ENCODE measurements at places on chromosomes 7 and 10.

DNA sequence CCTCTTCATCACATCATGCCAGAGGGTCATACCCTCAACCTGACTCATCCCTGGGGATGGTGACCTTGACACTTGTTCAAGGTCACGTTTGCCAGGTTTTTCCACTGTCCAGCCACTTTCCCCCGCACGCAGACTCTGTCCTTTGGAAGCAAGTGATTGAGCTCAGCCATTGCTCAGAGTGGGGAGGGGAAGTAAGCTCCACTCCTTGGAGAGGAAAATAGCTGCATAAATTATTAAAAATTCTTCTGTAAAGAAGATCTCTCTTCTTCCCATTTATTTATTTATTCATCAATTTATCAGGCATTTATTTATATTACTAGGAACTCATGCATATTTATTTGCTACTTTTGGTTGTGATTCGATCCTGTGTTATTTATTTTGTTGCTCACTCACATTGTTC is 88.0 kb downstream of the GLRX3 start:
- DNase-seq = no peak

DNA sequence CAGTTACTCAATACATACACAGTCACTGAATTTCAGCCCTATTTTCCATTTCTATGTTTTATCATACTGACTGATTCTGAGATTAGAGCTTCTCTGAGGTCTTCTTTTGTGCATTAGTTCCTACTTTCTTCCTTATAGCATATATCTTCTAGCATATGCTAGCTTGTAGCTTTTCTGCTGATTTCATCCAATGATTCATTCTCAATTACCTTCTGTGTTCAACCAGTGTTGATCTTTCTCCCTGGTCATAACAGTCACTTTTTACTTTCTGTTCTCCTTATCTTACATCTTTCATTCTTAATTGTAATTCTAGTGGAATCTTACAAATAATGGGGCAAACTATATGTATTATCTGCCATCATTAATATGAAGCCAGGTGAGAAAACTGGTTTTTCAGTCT is 159.5 kb upstream of the HGF start:
- no peak for DNase-seq

DNA sequence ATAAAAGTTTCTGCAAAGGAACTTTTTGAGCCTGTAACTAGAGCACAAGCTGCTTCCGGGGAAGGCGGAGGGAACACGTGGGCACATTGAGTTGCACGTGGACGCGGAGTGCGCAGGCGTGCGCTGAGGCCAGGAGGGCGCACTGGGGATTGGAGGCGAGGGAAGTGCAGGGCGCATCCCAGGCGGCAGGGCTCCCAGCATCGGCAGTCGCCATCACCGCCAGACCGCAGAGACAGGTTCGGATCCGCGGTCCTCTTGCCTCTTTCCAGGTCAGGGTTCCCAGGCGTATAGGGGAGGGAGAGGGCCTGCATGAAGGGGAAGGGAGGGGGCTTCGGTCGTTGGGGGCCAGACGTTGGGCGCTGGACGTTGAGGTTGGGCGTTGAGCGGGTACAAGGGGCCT is at the start of gene TDRD1:
TSS of gene TDRD1 (plus strand) at position 206 of the 400 bp plus-strand sequence. CDS start 8,479 bp downstream, outside the sequence.
- no peak for DNase-seq

DNA sequence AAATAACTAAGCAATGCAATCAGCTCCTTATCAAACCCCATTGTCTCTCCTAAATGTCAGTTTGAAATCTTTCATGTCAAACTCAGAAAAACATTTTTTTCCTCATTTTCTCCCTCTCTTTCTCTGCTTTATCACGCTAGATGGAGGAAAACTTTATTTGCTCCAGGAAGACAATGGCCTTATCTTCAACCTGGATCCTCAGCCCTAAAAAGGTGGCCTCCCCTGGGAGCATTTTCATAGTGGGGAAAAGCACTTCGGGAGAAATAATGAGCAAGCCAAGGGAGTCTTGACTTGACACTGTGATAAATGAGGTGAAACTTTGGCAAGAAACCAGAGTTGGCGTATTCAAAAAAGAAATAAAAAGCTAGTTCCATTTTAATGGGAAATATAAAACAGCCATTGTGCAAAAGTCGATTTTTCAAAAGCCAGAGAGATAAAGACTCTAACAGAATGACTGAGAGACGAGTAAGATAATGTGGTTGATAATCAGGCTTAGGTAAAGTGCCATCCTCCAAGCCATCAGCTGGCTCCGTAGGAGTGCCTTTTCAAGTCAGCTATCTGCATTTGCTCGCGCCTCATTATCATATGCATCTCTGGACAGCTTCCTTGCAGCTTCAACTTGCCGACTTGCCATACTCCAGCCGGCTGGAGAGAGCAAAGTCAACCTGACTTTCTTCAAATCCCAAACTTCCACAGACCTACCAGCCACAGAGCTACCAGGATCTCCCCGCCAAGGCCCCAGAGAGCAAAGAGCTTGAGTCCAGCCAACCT is 19.9 kb downstream of the HABP2 start:
- no peak for DNase-seq

DNA sequence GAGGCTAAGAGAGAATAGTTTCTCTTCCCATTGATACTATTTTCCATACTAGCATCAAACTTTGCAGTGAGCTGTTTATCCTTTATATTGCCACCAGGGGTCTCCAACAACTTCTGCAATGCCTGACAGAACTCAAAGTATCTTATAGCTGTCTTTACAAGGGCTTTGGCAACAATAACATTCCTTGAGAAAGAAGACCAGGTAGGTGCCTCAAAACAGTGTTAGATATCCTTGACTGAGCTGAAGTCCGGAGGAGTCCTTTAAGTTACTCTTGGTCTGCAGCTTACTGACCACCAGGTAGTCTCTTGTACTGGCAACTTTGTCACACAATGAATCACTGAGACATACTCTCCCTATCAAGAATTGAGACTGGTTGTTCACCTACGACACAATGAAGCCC is 30.0 kb upstream of the TES start:
- DNase-seq = no peak

GRCh38 chr10:130206216-130206737 is 70.1 kb downstream of the GLRX3 start:
- DNase-seq = no peak

DNA sequence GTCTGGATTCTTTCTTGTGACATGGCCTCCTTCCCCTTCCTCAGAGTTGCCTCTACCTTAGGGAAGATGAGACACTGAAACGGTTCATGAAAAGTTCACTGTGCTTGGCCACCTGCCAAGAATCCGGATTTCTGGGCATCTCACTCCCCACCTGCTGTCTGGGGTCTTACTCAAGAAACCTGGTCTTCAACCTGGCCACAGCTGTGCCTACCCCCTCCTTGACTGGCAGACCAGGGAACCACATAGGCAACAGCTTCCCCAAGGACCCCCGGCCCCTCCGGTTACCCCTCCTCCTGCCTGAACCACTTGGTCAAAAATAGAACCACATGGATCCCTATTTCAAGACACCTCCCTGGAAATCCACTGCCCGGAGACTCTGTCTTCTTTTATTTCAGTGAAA is 58.7 kb upstream of the NANOS1 start:
- no peak for DNase-seq

DNA sequence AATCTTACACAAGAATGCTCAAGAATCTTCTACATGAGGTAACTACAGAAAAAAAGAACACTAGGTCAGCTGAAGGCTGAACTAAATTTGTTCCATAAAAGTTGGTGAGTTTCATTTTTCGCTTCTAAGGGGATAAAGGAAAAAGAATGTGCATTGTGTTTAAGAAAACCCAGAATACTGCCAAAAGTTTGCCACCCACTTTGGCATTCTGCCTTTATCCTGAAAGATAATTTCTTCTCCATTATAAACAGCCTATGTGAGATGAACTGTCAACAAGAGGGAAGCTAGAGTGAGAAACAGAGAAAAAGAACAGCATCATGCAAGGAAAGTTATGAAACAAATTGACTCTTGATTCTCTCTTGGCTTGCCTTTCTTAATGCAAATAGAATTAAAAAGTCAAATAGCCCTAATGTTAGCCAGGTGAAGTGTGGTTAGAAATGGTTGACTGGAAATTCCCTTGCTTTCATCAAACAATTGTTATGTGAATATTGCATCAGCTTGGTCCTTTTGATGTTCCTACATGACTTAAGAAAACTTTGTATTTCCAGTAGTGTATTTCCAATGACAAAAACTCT is 25.8 kb downstream of the STEAP1 start:
- DNase-seq = no peak

DNA sequence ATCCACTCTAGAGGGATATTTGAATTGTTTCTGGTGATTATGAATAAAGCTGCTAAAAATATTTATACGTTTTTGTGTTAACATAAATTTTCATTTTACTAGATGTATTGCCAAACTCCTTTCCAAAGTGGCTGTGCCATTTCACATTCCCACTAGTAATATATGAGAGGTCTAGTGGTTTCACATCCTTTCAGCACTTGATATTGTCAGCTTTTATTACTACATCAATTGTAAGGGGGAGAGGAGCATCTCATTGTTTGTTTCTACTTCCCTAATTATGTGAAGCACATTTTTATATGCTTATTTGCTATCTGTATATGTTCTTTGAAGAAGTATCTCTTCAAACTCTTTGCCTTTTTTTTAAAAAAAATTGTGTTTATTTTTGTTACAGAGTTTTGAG is 184.5 kb downstream of the ADK start:
- no peak for DNase-seq

GRCh38 chr7:118026791-118027190 is 153.6 kb upstream of the CTTNBP2 start:
- DNase-seq = no peak

GRCh38 chr7:26213807-26214515 is 12.4 kb downstream of the CBX3 start:
- DNase-seq = no peak

- no peak for DNase-seq
Measured at GRCh38 chr7:158006841-158007696, 580.6 kb downstream of the PTPRN2 start.

DNA sequence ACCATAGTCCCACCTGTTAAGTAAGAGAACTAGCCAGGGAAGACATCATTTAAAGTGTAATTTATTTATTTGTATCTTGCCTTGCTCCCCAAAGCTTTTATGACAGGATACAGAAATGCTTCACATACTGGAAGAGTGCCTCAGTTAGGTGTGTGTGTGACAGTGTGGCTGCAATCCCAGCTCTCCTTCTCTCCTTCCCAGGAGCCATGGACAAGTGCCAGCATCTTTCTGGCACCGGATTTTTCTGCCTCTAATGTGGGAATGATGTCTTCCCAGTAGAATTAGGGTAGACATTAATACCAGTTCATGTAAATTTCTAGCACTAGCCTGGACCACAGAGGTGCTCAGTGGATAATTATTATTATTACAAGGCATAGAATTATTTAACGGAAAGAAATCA is 30.3 kb upstream of the ATXN7L1 start:
- no peak for DNase-seq

- DNase-seq = no peak
Measured at GRCh38 chr10:68668972-68669371, 52.1 kb upstream of the CCAR1 start.

DNA sequence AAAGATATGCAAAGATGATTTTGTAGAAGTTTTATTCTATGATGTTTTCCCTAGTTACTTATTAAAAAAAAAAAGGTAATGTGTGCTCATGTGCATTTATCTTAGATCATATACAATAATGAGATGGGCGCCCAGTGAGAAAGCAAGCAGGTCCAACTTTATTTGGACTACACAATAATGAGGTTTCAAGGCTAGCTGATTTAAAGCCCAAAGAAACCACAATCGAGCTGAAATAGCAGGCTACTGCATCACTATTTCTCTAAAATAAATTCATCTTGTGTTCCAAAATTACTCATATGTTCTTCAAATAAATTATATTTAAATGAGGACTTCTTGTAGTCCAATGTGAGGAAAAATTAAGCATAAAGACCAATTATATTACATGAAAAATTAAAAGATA is 110.1 kb downstream of the JMJD1C start:
- DNase-seq = no peak

DNA sequence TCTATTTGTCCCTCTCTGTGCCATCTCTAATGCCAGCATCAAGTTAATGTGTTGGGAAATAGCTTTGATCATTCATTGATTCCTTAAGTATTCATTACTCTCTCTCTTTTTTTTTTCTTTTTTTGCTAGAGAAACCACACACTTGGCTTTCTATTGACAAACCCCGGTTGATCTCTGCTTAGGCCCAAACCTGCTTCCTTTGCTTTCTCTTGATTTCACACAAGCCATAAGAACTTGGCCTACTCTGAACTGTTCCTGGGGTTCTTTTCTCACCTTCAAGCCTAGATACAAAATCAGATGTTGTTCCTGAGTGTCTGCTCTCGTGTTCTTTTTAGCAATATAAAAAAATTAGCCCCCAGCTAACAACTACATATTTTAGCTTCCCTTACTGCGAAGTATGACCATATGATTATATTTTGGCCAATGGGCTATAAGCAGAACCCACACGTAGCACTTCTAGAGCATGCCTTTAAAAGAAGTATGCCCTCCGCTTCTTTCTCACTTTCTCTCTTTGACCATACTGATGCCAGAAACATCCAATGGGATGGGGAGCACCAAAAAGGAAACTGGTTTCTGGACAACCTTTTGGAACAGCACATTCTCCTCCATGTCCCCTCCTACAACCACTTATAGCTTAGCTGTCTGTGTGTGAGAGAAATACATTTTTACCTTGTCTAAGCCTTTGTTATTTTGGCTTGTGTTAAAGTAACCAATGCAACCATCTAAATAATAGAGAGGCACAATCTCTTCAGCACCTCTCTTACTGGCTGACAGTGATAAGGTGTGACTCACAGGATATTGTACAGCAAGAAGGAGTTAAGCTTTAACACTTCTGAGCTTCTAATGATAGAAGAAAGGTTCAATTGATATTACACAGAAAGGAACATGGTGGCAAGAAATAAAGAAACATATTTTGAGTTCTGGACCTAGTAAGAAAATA is 96.6 kb upstream of the LRRN3 start:
- DNase-seq = no peak

DNA sequence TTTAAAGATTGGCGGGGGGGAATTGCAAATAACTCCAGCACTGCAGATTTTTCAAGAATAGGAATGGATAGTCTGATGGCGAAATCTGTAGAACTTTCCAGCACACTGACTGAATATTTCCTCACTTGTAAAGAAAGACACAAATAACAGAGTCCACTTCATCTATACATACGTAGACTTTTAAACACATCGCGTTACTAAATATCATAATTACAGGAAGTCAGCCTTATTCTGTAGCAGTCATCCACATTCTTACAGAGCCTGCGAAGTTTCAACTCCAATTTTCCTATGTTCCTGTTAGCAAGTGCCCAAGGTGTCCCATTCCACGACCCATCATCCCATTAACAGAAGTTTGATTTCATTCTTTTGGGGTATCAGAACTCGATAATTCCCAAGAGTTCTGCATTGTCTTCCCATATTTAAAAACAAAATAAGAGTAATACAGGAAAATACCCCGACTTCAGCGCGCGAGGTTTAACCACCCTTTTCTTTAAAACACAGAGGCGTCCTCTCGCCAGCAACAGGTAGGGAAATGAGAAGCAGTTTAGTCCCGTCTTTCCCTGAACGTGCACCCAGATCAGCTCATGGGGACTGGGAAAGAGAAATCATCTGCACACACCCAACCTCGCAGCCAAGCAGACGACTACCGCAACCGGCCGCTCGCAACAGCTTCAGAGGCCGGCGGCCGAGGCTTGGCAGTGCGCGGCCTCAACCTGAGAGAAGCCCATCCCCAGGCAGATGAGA is 880 bp downstream of the HERC4 start:
- no peak for DNase-seq
